CD4-positive, alpha-beta T cell treated with Interleukin-6 at 100 ng/mL for 8 hours (primary cell): ENCODE measurements at places on chromosomes 6 and 20.

DNA sequence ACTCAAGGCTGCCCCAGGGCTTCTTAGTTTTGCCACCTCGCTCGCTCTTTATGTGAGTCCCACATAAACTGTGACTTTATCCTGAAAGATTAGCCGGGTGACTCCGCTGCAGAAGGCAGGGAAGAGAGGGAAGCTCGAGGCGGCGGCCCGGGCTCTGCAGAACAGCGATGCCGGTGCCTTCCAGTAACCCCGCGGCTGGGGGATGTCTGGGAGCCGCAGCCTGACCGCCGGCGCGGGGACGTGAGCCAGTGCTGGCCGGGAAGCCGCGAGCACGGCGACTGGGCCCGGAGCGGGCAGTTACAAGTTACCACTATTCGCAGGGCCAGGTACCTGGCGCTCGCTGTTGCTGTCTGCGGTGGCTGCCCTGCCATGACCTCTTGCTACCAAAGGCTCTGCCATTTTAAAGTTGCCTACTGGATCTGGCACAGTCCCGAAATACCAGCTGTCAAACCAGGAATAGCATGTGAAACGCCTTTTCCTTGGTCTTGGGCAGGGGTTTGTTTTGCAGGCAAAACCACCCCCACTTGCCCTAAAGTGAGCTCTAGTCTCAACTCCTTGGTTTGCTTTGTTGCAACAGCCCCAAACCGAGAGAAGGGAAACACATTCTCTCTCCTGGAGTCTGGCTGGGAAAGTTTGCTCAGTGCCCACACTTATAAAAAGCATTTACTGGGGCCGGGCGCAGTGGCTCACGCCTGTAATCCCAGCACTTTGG is 124.0 kb upstream of the SLC2A12 start:
- DNase-seq: no peak

- DNase-seq: no peak
These were observed 71.1 kb upstream of the BCLAF1 start for GRCh38 chr6:136360783-136361182.

DNA sequence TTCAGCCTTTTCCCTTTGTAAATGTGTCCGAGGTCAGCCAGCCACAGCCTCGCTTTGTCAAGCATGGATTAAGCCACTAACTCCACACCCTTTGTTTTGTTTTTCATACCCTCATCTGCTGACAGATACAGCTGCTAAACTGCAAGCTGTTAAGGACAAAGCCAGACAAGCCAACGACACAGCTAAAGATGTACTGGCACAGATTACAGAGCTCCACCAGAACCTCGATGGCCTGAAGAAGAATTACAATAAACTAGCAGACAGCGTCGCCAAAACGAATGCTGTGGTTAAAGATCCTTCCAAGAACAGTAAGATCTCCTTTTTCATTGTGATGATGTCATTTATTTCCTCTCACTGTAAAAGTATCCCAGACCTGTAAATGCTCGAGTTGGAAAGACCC is 269.3 kb downstream of the ARHGAP18 start:
- DNase-seq: no peak

- no peak for DNase-seq
These were observed 23.1 kb downstream of the LBP start for GRCh38 chr20:38369389-38369788.

- no peak for DNase-seq
These were observed 182.5 kb downstream of the ZNF217 start for GRCh38 chr20:53411129-53411528.

DNA sequence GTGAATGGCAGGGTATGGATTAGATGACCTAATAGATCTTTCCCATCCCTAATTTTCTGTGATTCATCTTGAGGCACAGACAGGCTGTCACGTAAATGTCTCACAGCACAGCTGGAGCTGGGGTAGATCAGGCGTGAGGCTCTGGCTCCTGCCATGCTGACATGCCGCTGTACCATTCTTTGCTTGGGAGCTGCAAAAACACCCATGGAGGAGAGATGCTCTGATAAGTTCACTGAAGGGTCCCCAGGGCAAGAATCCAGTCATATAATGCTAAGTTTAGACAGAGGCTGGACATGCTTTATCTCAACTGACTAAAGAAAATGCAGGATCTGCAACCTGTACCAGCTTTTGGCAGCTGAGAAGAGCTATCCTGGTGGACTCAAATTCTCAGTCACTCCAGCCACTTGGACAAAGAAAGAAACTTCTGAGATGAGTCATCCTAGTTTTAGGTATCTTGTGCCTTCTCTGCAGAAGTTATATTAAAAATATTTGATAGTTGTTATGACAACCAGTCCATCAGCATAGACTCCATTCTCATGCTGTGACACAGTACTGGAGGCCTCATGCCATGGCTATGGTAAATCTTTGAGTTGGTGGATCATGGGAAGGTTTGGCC is 185.1 kb upstream of the RAB32 start:
- no peak for DNase-seq

- no peak for DNase-seq
These were observed 110.6 kb downstream of the PREX1 start for GRCh38 chr20:48717095-48717672.

GRCh38 chr20:56522311-56522710 is 2.2 kb upstream of the FAM209A start:
- no peak for DNase-seq

DNA sequence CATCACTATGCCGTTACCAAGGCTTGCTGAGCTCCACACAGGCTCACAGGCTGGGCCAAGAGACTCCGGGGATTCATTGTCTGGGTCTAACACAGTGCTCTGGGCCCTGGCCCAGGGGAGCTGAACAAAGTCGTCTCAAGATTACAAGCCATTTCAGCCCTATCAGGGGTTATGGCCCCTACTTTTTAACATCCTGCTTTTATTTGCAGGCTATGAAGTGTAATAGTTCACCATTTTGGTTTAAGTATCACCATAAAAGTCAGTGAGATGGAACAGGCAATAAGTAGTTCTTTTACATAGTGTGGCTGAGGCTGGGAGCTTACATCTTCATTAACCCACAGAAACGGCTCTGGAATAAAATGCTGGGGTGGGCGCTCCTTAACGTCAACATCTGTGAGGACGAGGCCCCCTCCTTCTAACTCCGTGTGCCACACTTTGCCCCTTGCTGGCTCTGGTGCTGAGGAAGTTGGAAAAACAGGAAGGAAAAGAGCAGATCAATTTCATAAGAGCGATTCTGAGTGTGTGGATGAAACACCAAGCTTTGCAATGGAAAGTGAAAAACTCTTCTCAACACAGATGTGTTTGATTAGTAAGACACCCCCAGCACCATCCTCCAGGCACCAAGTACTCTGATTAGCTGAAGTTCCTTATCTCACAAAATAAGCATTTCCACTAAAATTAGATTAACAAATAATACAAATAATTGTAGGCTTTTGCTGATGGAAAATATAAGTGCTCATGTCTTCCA is 447.3 kb downstream of the MAFB start:
- no peak for DNase-seq

DNA sequence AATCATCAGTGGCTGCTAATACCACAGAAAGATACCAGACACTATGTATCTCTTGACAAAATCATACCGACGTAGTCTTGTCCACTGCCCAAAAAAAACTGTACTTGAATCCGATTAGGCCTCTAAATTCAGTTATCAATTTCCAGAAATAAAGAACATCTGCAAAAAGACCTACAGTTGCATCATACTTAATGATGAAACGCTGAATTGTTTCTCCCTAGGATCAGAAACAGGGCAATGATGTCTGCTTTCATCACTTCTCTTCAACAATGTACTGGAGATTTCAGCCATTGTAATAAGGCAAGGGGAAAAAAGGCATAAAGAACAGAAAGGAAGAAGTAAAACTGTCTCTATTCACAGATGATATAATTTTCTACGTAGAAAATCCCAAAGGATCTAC is 152.0 kb downstream of the TASP1 start:
- no peak for DNase-seq

- peak; percentile 74 for DNase-seq
These were observed 1.1 kb downstream of the CITED2 start for GRCh38 chr6:139373154-139373927.

DNA sequence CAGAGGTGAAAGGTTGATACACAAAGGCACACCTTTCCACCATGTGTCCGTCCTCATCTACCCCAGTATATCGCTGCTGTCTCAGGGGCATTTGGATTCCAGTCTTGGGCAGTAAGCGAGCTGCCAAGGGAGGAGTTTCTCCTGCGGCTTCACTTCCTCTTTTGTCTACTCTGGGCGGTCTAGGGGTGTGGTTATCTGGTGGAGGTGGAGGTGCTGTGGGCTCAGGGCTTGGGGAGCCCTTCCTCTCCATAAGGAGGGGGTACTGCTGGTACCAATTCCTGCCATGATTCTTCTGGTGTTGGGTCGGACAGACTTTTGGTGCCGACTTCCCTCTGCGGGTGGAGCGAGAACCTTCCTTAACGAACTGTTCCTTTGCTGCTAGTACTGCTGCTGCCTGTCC is 31.9 kb upstream of the FABP7 start:
- DNase-seq: no peak

DNA sequence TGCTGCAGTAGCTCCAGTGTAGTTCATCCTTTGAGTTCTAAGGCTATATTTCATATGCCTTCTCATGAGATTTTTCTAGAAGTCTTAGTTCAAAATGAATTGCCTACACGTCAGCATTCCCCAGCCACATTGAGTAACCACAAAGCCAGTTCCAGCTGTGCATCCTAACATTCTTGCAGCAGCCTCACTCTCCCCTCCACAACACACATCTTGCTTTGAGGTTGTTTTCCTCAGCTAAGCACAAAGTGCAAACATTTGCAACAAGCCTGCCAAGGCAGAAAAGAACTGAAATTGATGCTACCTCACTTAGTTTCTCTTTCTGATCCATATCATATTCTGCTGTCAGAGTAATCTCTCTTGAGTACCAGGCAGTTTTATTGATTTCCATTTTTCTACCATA is 160.7 kb upstream of the KCNQ5 start:
- no peak for DNase-seq

GRCh38 chr6:141361559-141361958 is 771.2 kb upstream of the GJE1 start:
- DNase-seq: no peak

DNA sequence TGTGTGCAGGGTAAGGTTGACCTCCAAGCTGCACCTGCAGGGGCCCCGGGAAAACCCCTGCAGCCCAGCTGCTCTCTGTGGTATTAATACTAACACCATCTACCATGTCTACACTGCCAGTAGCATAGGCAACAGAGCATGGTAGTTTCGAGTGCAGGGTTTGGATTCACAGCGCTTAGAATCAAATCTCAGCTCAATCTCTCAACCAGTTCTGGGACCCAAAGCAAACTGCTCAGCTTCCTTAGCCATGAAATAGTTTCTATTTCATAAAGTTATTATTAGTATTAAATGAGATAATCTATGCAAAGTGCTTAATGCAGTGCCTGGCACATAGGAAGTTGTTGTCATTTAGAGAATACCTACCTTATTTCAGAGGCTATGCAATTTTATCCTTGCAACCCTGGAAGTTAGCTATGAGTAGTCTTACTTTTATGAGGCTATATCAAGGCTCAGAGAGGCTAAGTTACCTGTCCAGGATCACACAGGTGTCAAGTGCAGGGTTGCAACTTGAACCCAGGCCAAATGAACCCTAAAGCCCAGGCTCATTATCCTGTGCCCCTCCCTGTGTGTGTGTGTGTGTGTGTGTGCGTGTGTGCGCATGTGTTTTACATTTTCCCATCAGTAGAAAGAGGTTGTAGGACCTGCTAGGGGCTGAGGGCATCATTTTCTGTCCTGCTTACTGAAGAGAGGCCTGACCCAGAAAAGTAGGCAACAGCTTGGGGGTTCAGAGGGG is 27.6 kb upstream of the MRPS18A start:
- no peak for DNase-seq

DNA sequence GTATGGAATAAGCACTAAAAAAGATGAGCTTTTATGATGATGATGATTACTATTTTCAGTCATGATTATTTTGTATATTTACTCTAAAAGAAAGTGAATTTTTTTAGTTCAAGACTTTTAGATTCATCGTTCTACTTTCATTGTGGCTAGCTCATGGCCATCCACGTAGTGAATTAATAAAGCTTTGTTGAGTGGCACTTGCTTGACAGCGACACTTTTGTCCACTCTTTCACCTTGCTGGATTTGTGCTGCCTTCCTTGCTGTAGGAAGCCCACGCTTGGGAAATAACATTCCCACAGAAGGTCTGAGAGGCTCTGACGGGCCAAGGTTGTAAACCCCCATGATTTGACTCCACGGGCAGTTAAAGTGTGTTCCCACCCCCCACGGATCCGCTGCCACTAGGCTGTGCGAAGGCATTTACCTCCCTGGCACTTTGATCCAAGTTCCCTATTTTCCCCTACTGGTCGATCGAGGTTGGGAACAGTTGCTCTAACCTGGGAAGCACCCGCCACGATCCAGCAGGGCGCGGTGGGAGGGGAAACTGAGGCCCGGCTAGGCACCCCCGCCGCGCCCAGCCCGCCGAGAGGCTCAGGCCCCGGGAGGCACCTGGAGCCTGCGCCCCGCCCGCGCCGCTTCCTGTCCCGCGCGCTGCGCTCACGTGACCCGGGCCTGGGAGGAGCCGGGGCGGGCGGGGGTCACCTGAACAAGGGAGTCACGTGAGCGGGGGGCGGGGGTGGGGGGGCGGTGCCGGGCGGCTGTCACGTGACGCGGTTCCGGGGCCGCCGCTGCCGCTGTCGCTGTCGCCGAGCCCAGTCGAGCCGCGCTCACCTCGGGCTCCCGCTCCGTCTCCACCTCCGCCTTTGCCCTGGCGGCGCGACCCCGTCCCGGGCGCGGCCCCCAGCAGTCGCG is at the start of gene IGF2R:
IGF2R (plus strand) TSS at position 788 of the 909 bp plus-strand sequence. CDS start 165 bp downstream, outside the sequence.
- DNase-seq: peak; percentile 95

GRCh38 chr6:14754751-14755513 is 490.9 kb upstream of the JARID2 start:
- DNase-seq: peak; percentile 28

DNA sequence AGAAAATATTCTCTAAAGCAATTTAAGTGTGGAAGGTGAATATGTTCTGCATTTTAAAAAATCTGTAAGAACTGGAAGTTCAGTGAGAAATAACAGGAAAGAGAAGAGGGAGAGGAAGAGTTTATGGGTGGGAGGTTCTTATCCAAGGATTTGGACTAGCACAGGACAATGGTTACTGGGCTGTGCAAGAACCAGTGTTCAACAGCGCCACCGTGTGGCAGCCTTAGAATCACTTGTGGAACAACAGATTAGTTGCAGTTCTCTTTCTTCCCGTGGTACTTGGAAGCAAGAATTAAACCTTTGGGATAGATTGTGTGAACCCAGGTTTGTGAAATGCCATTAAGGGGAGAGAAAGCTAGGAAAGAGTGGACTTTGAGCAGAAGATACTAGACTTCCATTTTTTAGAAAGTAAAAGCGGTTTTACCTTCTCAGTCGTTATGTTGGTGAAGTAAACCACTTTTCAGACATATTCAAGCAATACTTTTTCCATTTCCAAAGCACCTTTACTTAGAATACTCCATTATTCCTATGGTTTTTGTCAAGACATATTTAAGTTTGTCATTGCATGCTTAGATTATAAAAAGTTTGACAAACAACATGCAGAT is 436.7 kb downstream of the RNF144B start:
- no peak for DNase-seq

GRCh38 chr20:49558826-49559225 is 9.1 kb downstream of the PTGIS start:
- no peak for DNase-seq

DNA sequence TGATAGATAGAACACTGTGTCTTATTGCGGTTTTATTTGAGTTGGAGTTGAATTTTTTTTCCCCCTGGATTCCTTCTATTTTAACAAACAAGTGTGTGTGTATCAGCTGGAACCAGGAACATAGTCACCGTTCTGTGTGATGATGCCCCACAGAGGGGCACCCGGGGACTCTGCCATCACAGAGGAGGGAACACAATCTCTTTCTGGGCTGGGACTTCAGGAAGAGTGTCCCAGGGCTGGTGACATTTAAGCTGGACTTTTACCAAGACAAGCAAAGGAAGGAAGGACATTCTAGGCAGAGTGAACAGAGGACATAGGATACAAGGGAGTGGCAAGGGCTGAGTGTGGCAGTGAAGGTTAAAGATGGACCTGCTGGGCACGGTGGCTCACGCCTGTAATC is 33.2 kb downstream of the TAF8 start:
- DNase-seq: no peak
